ENCODE measurements at places on chromosomes 11 and 22. TPM values are rescaled to one million over a fixed set of nuclear protein-coding genes. Genes with fewer than 3 reads are reported as not detected.

The BARX2 gene
- total RNA-seq = 0.36 TPM

- no peak for DNase-seq
Measured at GRCh38 chr11:76806608-76807205, 23.6 kb downstream of the TSKU start.

DNA sequence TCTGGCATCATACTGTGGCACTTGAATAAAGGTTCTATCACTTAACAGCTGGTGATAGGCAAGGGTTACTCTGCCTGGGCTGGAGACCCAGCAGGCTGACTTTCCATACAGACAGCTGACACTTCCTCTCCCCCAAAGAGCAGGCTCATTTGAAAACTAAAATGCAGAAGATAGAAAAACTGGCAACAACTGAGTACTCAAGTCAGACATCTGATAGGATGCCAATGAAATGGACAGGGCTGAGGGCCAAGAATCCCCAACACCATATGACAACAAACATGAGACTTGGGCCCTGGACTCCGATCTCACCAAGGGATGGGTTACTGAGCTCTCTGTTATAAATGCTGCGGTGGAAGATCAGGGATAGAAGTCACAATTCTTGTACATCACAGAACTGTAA lies 237.2 kb downstream of the LRRC4C start:
- no peak for DNase-seq

DNA sequence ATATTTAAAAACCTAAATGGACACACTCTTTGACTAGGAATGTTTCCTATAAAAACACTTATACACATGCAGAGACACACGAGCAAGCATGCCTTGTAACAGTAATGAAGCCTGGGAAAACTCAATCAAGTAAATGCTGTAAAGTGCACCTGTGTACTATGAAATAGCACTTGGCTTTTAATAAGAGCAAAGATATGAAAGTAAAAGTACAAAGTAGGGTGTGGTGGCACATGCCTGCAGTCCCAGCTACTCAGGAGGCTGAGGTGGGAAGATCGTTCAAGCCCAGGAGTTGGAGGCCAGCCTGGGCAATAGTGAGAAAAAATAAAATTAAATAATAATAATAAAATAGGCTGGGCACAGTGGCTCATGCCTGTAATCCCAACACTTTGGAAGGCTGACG lies 166.9 kb upstream of the GRK3 start:
- DNase-seq = no peak
